Stimulated activated CD4-positive, alpha-beta T cell treated with anti-CD3 and anti-CD28 coated beads, TNF-alpha, amount 100 ng/mL, for 24 hours (primary cell): ENCODE measurements at places on chromosomes 7 and 10.

GRCh38 chr10:43421201-43421507, 12.2 kb upstream of the HNRNPF start:
- DNase-seq: no peak

GRCh38 chr7:21426286-21427181, 1.3 kb upstream of the SP4 start:
- no peak for DNase-seq

- no peak for DNase-seq
Measured at GRCh38 chr7:36448781-36449379, 59.2 kb downstream of the ANLN start.

- DNase-seq: no peak
Measured at GRCh38 chr7:44244282-44244681, 43.5 kb downstream of the YKT6 start.

DNA sequence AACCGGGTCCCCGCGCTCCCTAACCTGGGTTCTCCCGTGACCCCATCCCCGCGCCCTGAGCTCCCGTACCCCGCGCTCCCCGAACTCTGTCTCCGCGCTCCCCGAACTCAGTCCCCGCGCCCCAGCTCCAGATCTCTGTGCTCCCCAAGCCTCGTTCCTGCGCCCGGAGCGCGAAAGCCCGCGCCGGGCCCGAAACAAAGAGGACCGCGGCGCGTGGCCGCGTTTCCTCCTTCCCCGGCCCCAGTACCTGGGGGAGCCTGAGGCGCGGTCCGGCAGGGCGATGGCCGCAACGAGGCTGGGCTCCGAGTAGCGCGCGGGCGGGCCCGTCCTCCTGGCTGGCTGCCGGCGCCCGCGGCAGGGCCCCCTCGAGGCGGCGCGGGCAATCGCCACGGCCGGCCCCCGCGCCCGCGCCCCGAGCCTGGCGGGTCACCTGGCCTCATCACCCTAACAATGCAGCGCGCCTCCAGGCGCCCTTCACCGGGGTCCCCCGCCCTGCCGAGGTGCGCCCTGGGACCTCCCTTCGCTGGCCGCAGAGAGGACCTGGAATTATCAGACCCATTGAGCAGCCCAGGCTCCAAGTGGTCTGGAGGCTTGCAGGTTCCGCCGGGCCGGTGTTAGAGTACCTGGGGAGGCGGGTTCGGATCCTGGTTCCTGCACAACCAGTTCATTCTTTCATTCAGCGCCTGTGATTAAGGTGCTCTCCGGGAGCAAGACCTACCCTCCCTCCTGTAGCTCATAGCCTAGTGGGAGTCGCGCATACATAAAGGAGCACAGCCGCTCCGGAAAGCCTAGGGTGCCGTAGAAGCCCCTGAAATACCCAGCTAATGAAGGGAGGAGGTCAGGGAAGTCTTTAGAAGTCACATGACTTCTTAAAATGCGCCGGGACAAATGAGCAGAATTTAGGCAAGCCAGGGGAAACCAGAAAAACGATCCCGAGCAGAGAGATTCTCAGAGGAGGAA, at the start of gene TNS3:
Gene TNS3, minus strand, starts transcription at position 308 of the 960 bp plus-strand sequence. CDS start 142,475 bp downstream, outside the sequence.
- no peak for DNase-seq

GRCh38 chr10:31754803-31755624, 173.6 kb downstream of the ARHGAP12 start:
- DNase-seq: no peak

DNA sequence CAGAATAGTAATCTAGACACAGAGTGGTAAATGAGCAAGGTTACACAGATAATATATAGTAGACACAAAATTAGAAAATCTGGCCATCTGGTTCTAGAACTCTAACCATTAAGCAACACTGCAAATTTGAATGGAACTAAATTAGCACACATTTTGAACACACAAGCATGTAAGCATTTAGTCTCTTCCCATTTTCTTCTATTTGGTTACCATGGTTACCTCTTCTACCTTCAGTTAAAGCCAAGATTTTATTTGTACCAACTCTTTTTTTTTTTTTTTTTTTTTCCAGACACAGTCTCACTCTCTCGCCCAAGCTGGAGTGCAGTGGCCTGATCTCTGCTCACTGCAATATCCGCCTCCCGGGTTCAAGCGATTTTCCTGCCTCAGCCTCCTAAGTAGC, 790.5 kb downstream of the MAGI2 start:
- no peak for DNase-seq

DNA sequence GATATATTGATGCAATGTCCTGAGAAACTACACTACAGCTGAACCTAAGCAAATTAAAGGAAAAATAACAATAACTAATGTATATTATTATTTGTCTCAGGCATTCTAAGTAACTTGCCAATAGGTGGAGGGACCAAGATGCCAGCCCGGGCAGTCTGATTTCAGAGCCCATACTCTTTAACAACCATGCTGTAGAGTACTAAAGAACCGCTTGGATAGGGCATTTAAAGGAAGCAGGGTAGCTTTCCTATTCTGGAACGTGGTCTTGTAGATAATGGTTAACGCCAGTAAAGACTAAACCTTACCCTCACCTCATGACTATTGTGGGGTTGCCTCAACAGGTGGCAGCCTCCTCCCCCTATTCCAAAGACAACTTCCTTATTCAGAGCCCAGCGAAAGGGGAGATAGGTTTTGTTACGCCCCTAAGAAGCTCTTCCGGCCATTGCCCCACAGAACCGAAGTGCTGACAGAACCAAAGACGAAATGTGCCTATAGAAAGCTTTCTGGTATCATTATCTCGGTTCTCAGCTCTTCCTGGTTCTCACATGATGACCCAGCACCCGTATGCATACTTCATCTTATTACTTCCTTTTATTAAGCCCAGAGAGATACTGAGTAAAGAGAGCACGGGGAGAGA, 707 bp upstream of the C1GALT1 start:
- DNase-seq: peak; percentile 16

DNA sequence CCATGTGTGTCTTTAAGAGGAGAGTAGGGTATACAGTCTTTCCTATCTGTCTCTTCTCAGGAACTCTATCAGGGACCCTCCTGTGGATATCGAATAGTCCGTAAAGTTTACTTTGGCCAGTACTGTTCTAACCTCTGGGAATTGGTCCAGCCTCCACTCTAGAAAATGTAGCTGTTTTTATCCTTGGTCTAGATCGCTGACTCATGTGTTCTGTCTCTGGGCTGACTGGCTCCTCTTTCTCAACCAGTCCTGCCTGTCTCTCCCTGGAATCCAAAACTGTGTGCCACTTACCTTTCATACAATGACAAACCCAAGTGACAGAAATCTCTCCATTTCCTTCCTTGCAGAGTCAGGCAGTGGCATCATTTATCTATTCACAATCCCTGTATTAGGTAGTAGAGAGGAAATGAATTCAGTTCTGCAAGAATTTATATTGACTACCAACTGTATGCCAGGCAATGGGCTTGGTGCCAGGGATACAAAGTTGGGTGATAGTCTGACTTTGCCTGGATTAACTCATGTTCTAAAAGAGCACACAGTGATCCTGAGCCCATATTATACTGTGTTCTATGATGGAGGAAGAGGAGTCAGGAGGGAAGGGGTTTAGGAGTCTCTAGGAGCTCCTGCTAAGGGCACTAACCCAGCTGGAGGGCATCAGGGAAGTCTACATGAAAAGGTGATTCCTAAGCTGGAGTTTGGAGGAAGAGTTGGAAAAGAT, 232.7 kb downstream of the LRMDA start:
- DNase-seq: no peak

- DNase-seq: no peak
Measured at GRCh38 chr10:78867555-78867939, 201.2 kb upstream of the ZMIZ1 start.

DNA sequence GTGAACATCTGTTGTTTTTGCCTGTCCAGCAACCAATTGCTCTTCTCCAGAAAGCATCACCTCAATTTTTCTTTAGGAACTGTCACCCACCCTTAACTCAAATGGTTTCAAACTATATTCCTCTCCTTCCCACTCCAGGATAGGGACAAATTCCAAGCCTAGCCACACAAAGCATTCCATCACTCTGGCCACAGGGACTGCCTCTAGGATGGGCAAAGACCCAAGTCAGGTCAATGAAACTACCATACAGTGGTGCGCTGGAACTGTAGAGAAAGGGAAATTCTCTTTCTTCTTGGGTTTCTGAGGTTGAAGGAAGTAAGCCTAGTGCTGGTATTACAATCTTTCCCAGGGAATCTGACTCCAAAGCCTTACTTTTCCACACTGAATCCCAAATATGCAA, 3.6 kb downstream of the MICU1 start:
- DNase-seq: no peak

- DNase-seq: no peak
Measured at GRCh38 chr7:42471573-42472174, 234.7 kb upstream of the GLI3 start.

GRCh38 chr7:102140952-102141370, 145.7 kb upstream of the SH2B2 start:
- DNase-seq: no peak

GRCh38 chr10:112124866-112125265, 58.7 kb downstream of the GPAM start:
- DNase-seq: no peak

- DNase-seq: no peak
Measured at GRCh38 chr7:24609059-24609458, 35.8 kb downstream of the PALS2 start.

GRCh38 chr7:122268101-122268500, 36.4 kb downstream of the FEZF1 start:
- DNase-seq: no peak

- DNase-seq: no peak
Measured at GRCh38 chr10:77401683-77402082, 235.9 kb downstream of the KCNMA1 start.
